ENCODE measurements at places on chromosomes 11 and 22.

DNA sequence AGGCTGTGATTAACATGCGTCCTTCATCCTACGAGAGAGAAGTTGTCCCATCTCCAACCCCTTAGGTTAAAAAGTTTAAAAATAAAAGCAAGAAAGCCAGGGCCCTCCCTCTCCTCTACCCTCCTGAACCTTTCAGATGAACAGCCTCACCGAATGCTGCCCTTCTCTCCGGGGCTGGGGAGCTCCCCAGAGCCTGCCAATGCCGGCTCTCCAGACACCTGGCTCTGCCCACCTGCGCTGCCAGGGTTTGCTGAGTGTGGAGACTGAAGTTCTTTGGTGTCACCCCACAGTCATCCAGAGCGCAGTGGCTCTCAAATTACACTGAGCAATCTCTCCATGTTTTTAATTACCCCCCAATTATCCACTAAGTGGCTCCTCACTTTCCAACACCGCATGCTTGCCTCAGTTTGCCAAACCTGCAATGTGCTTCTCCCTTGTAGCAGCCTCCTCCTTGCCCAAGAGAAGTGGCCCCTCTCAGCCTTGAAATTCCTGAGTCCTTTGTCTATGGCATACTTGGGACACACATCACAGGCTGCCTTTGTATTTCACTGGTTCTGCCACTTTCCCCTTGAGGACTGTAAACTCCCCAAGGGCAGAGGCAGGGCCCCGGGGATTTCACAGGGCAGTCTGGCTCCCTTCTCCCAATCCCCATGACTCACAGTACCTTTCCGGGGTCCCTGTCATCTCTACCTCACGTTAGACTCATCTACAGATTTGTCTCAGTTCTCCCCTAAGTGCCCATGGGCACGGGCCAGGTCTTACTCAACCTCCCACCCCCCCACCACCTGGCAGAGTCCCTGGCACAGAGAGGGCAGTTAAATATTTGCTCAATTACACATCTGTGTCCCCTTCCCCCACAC lies 2.0 kb downstream of the MYH9 start:
- no peak for DNase-seq

- no peak for DNase-seq
Measured at GRCh38 chr11:122421702-122422101, 233.8 kb upstream of the UBASH3B start.

GRCh38 chr11:12139144-12139881 lies 28.9 kb downstream of the MICAL2 start:
- DNase-seq = no peak

DNA sequence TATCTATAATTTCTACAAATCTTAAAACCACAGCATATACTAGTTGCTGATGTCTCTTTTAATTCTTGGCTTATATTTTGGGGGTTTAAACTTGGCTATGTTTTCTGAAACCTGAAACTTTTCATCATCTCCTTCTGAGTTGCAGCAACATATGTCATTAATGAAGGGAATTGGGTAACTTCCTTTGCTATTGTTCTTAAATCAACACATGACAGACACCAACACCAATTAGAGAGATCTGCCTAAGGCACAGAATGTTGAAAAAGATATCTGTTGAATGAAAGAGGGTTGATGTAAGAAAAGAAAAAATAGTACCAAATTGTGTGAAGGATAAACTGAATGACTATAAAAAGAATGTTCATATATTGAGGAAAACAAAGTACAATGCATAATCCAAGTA lies 10.3 kb upstream of the GAS2 start:
- no peak for DNase-seq

- no peak for DNase-seq
Measured at GRCh38 chr11:115776916-115777315, 272.7 kb upstream of the CADM1 start.

GRCh38 chr11:94705891-94706615 lies 62.1 kb upstream of the AMOTL1 start:
- DNase-seq = no peak

DNA sequence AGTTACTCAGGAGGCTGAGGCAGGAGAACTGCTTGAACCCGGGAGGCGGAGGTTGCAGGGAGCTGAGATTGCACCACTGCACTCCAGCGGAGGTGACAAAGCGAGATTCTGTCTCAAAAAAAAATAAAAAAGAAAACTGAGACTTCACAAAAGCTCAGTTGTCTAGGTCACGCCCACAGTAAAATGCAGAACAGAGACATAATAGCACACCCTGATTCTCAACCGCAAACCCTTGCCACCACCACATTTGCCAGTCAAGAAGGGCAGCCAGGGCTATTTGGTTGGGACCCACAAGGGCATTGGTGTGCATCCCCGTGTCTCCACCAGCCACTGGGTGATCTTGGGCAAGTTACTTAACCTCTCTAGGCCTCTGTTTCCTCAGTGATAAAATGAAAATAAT lies 25.4 kb downstream of the CREB3L1 start:
- DNase-seq = no peak

- no peak for DNase-seq
Measured at GRCh38 chr11:114075891-114076441, 16.5 kb downstream of the ZBTB16 start.

DNA sequence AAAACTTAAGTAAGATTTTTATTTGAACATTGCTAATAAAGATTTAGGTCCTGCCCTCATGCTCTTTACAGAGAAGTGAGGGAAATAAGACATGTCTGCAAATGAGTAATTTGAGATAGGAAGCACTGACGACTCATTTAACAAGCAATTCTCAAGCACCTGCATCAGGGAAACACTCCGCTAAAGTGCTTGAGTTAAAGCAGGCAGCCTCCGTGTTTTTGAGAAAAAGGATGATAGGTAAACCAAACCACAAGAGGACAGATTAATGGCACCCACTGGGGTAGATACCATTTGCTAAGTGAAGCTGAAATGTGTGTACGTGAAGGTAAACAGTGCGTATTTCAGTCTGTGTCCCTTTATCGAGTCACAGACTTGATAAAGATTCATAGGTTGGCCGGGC lies 184.6 kb upstream of the CARD18 start:
- DNase-seq = no peak

GRCh38 chr22:29830585-29830984 lies 7.5 kb downstream of the ASCC2 start:
- DNase-seq = no peak

- DNase-seq = no peak
Measured at GRCh38 chr22:21764038-21764804, 28.6 kb upstream of the YPEL1 start.

DNA sequence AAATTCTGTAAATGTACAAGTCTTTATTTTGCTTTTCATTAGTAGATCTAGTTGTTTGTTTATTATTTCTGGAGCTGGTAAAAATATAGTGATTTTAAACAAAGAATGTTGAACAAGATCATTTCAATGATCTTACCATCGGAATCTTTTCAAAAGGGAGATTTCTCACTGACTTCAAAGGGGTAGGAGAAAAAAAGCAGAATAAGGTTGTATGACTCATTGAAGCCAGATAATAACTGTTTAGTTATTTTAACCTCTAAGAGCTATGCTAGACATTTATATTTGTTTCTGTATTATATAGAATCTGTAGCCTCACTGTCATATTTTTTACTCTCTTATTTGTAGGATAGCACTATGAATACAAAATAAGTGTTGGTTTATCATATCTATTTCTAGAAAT lies 8.1 kb upstream of the PDE3B start:
- no peak for DNase-seq

- DNase-seq = no peak
Measured at GRCh38 chr11:33887886-33888285, 4.0 kb downstream of the LMO2 start.

- no peak for DNase-seq
Measured at GRCh38 chr22:33891992-33892391, 28.3 kb downstream of the LARGE1 start.
